HS-27A (cell line): ENCODE measurements at places on chromosomes 16 and 17.

DNA sequence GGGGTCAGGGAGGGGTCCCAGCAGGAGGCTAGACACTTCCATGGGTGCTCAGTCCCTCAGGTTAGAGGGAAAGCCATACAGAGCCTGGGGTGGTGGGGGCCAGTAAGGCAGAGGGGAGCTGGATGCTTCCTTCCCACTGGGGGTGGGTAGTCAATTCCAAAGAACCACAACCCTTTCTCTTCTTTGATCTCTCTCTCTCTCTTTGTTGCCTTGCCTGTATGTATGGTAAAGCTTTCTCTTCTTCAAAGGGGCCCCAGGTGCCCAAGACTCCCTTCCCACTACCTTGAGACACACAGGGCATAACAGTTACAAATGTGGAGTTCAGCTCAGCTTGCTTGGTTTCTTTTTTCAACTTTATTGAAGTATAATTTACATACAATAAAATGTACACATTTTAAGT is 30.5 kb upstream of the C1QL1 start:
- DNase-seq: no peak

GRCh38 chr16:69424935-69425784 is 741 bp downstream of the CYB5B start:
- no peak for DNase-seq

- no peak for DNase-seq
Observed at GRCh38 chr17:49723423-49723822, 15.7 kb upstream of the SLC35B1 start.

DNA sequence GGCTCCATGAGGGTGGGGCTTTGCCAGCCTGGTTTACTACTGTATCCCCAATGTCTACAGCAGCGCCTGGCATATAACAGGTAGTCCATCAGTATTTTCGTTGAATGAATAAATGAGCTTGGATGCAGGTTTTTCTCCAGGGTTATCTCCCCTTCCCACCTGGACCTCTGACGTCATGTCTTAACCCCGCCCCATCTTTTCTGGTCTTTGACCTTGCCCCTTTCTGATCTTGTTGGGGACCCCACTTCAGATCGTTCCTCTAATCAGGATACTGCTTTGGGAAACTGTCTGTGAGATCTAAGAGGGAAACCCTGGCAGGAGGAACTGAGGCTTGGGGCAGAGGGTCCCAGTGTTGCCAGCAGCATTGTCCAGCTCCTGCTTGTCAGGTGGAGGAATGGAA is 68.8 kb upstream of the GCSH start:
- no peak for DNase-seq

GRCh38 chr16:18833707-18834505 is 32.6 kb upstream of the ARL6IP1 start:
- no peak for DNase-seq

GRCh38 chr17:81899514-81900166 is 2.4 kb upstream of the NPB start:
- no peak for DNase-seq

- no peak for DNase-seq
Observed at GRCh38 chr17:78147315-78147998, 1.3 kb downstream of the C17orf99 start.

- DNase-seq: no peak
Observed at GRCh38 chr17:65259281-65259680, 122.1 kb downstream of the RGS9 start.

DNA sequence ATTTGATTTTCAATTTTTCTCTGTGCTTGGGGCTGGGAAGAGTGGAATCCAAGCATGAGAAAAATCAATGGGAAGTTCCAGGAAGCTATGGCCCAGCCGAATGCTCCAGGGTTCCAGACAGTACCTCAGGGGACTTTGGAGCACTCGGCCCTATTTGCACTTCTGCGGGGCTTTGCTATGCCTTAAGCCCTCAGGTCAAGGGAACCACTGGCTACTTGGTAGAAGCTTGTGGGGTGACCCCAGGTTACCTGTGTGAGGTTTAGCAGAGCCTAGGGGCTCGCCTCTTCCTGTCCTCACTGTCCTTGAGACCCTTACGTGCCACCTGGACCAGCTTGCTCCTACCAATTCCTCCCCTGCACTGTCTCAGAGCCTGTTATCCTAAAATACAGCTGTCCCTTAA is 121.3 kb downstream of the MGAT5B start:
- DNase-seq: no peak

DNA sequence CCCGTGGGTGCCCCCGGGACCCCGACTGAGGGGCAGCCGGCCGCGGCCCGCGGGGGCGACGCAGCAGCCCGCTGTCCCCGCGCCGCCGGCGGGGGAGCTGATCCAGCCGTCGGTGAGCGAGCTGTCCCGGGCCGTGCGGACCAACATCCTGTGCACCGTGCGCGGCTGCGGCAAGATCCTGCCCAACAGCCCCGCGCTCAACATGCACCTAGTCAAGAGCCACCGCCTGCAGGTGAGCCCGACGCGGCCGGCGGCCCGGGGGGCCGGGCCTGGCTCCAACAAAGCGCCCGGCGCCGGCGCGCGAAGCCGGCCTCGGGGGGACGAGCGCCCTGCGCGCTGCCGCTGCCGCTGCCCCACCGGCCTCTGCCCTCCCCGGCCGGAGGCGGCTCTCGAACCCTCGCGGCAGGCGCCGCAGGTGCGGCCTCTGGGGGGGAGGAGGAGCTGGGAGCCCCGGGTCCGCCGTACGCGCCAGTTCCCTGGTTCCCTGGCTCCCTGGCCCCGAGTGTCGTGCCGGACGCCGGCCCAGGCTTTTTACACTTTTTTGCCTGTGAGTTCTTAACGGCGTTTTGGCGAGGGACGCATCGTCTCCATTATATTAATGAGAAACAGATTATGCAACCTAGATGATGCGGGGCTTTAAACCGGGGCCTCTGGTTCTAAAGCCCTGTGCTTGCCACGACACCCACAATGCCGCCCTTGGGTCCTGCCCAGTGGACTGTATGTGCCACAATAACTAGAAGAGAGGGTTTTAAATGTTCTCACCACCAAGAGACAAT is 521 bp downstream of the ATMIN start:
- DNase-seq: no peak

GRCh38 chr17:19448341-19449268 is 37.6 kb downstream of the RNF112 start:
- DNase-seq: peak; percentile 68

GRCh38 chr16:72094266-72094610 is 591 bp downstream of the DHX38 start:
- no peak for DNase-seq

DNA sequence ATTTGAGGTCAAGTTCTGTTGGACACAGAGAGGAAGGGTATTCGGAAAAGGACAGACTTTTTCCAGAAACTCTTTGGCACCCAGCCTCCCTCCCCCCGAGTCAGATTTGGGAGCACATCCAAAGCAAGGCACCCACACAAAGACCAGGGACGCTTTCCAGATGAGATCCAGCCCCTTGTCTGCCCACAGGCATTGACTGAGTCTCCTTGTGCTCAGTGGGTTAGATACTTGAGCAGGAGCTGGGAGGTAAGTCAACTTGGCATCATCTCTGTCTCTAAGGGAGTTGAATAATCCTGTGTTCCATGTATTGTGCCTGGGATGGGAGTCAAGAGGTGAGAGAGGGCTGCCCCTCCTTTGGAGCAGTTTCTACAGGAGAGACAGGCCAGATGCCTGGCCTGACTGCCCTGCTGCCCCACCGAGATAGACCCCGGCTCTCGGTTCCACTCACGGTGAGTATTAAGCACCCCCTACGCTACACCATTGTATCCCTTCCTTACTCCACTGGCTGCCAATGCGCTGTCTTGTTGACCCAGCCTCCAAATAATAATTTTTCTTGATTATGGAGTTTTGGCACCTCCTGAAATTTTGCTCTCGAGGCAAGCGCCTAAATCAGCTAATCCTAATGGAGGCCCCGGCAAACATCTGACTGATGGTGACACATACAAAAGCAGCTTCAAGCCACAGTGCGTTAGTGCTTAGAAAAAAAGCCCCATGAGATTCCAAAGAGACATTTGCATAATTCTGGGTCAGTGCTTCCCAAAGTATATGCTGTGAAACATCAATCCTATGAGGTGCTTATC is 29.6 kb upstream of the MAP3K14 start:
- no peak for DNase-seq

- DNase-seq: no peak
Observed at GRCh38 chr16:77457046-77457445, 22.2 kb upstream of the ADAMTS18 start.

DNA sequence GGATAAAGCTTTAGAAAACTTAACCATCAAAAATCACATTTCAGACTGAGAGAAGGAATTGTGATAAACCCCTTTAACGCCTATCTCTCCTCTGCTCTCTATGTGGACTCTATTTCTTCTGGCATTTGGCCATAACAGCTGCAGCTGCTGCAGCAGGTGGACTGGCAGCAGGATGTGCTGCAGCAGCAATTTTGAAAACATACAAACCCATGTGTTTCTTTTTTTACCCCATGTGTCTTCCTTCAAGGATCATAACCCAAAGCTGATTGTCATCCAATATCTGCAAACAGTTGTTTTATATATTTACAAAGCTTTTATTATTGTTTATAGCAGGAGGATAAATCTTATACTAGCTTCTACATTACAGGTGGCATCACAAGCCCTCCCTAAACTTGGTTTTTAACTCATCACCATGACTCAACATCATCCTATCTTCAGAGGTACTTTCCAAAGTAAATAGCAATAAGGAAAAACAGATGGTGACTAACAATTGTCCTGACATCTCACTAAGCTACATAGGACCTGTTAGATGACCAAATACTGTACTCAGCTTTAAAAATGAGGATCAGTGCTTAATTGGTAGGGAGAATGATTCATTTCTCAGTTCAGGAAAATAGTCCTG is 14.5 kb upstream of the KRTAP9-2 start:
- DNase-seq: no peak

DNA sequence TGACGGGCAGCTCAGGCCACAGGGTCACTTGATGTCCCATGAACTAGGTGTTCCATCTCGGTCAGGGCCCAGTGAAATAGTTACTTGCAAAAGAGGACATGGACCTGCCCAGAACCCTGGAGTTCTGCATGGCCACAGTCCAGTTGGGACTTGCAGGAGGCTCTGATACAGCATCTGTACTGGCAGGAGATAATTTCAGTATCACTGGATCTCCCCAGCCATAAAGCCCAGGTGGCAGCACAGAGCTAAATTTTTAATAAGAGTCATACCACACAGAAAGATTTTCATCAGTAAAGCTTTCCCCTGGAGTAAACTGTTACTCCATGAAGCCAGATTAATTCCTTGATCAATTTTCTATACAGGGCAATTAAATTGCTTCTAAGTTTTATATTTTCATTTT is 18.0 kb upstream of the SLC16A5 start:
- DNase-seq: no peak

GRCh38 chr17:42116705-42117396 is 4.3 kb downstream of the KAT2A start:
- DNase-seq: no peak

DNA sequence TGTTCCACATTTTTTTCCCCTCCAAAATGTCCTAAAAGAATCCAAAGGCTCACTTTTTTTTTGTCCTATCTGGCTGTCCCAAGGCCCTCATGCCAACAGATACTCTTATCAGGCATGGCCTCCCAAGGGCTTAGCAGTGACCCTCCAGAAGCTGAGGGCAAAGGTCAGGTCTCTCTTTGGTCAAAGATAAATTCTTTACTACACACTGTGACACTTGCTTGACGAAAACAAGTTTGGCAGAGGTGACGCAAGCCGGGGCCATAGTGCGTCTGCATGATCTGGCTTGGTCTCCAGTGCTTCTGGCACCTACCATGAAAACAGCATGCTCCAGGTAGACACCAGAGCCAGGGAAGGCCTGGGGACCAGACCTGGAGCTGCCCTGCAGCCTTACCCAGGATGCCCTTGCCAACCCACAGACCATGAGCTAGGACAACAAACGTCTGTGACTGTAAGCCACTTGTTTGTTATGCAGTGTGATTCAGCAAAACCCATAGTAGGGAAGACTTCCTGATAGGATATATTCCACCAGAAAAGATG is 48.5 kb upstream of the IRF8 start:
- DNase-seq: no peak

DNA sequence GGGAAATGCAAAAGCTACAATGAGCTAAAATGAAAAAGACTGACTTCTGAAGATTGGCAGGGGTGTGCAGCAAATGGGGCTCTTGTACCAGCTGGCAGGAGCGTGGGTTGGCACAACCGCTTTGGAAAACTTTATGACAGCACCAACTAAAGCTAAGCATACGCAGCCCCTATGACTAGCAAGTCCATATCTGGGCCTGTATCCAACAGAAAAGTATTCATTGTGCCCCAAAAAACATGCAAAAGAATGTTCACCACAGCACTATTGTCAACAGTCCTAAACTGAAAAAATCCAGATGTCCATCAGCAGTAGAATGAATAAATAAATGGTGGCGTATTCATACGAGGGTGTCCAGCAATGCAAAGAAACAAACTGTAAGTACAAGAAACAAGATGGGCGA is 22.6 kb upstream of the ITGA3 start:
- no peak for DNase-seq

- no peak for DNase-seq
Observed at GRCh38 chr16:49875806-49876715, 20.1 kb upstream of the ZNF423 start.

DNA sequence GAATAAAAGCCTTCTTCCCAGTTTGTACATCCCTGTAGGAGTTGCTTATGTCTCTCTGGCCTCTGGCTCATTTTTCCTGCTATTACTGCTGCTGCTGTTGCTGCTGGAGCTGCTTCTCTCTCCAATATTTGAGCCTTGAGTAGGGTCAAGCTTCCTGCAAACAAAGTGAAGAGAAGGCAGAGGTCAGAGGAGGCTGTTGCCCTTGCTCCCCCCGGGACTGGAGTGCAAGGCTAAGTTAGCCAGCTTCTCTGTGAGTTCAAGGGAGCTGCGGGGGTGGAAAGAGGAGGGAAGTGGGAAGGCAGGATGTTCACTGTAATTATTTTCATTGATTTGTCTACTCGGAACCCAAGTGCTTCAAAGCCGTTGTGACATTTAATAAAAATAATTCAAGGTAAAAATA is 77.0 kb upstream of the TMEM132E start:
- no peak for DNase-seq

DNA sequence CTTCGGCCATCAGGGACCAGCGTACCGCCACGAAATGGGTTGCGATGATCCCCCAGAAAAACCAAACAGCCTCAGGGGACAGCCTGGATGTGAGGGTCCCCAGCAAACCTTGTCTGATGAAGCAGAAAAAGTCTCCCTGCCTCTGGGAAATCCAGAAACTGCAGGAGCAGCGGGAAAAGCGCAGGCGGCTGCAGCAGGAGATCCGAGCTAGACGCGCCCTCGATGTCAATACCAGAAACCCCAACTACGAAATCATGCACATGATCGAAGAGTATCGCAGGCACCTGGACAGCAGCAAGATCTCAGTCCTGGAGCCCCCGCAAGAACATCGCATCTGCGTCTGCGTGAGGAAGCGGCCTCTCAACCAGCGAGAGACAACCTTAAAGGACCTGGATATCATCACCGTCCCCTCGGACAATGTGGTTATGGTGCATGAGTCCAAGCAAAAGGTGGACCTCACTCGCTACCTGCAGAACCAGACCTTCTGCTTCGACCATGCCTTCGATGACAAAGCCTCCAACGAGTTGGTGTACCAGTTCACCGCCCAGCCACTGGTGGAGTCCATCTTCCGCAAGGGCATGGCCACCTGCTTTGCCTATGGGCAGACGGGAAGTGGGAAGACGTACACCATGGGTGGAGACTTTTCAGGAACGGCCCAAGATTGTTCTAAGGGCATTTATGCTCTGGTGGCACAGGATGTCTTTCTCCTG is 769 bp downstream of the KIF2B start:
- DNase-seq: no peak
